ENCODE measurements at places on chromosomes 5 and 9. TPM values are rescaled to one million over a fixed set of nuclear protein-coding genes. Genes with fewer than 3 reads are reported as not detected.

ZBED3 gene
- total RNA-seq, result 0.73 TPM

IL9 gene
- total RNA-seq, result not detected

PCDHB3 gene
- 0.20 TPM for total RNA-seq

MZB1 gene
- not detected for total RNA-seq

SPATA31D4 gene
- not detected for total RNA-seq

FXN gene
- 2.9 TPM for total RNA-seq

C5orf58 gene
- not detected for total RNA-seq

FGF10 gene
- under 0.01 TPM for total RNA-seq

ZFP62 gene
- total RNA-seq, result 12.5 TPM

GRM6 gene
- total RNA-seq, result not detected

GNA14 gene
- total RNA-seq, result 0.73 TPM

FGD3 gene
- total RNA-seq, result not detected

HABP4 gene
- total RNA-seq, result 14.1 TPM

WWC1 gene
- total RNA-seq, result 4.9 TPM
